ENCODE measurements at places on chromosomes 1 and 21. TPM values are rescaled to one million over a fixed set of nuclear protein-coding genes. Genes with fewer than 3 reads are reported as not detected.

Gene OR2L3
- polyA plus RNA-seq = not detected

Gene BRINP3
- 0.42 TPM for polyA plus RNA-seq

Gene FAM229A
- 3.3 TPM for polyA plus RNA-seq

Gene RAP1A
- 51.4 TPM for polyA plus RNA-seq

Gene OSBPL9
- 62.2 TPM for polyA plus RNA-seq

Gene ERG
- 34.0 TPM for polyA plus RNA-seq

Gene PCSK9
- polyA plus RNA-seq = 3.6 TPM

Gene PLEKHO1
- 67.3 TPM for polyA plus RNA-seq

Gene FAF1
- polyA plus RNA-seq = 49.1 TPM

Gene INSRR
- polyA plus RNA-seq = 0.83 TPM

Gene SLC35F3
- polyA plus RNA-seq = 0.31 TPM

Gene TFAP2E
- not detected for polyA plus RNA-seq

DNA sequence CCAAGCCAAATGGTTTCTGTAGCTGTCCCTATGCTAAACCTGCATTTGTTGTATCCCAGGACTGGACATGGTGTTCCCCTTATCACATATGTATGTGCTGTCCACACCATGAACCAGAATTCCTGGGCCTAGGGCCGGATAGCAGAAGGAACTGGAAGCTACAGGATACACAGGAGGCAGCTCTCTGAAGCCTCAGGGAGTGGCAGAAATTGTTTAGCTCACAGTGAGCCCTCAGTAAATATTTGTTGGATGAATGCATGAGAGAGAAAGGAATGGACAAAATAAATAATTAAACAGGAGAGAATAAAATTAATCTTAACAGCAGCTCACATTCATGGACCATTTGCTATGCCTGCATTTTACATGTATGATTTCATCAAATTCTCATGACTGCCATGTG lies 2.1 kb downstream of the NIPAL3 start:
- no peak for DNase-seq

- DNase-seq = no peak
Observed at GRCh38 chr1:63000508-63000907, 216.6 kb downstream of the ATG4C start.

GRCh38 chr1:19582318-19582717 lies 61.8 kb upstream of the NBL1 start:
- DNase-seq = no peak

DNA sequence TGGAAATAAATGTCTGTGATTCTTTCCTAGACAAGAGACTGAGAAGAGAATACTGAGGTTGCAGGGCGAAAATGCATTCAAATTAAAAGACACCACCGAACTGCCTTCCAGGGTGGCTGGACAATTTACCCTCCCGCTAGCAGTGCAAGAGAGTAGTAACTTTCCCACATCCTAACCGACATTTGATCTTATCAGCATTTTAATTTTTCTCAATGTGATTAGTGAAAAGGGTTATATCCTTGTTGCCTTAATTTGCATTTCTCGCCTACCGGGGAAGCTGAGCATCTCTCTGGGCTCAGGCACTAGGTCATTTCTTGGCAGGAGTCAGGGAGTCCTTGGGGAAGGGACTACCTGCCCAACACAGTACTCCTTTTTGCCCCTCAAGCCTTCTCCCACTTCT lies 2.8 kb downstream of the TNFRSF8 start:
- DNase-seq = no peak

DNA sequence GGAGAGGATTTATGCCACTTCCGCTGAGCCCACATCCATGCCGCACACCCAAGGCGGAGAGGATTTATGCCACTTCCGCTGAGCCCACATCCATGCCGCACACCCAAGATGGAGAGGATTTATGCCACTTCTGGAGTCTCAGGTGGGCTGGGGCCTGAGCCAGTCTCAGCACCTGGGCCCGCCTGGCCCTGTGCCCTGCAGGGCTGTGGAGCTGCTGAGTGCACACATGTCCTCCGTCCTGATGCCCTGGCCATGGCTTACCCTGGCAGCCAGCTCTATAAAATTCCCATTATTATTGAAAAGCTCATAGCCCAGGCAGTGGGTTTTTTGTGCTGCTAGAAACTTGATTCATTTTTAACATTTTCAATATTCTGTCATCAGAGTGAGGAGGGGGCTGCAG lies 89.8 kb upstream of the TMEM51 start:
- DNase-seq = no peak

GRCh38 chr1:11817192-11817591 lies 11.2 kb downstream of the CLCN6 start:
- DNase-seq = no peak

GRCh38 chr1:56508523-56508983 lies 70.8 kb downstream of the PLPP3 start:
- DNase-seq = no peak

DNA sequence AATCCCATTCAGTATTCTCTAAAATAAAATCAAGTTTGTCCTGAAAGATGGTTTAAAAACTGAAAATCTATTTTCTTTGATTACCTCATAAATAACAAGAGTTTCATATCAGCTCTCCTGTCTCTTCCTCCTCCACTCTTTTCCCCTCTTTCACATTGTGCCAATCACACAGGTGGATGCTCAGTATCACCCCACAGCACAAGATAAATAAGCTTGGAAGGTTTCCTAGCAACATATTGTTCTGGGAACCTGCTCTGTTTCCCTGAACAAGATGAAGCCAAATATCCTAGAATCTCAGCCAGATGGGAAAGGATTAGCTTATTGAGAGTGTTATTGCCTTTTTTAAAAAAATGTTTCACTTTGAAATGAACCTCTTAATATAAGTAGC lies 45.7 kb upstream of the CACYBP start:
- DNase-seq = no peak

- no peak for DNase-seq
Observed at GRCh38 chr1:36922071-36922470, 112.2 kb downstream of the GRIK3 start.

DNA sequence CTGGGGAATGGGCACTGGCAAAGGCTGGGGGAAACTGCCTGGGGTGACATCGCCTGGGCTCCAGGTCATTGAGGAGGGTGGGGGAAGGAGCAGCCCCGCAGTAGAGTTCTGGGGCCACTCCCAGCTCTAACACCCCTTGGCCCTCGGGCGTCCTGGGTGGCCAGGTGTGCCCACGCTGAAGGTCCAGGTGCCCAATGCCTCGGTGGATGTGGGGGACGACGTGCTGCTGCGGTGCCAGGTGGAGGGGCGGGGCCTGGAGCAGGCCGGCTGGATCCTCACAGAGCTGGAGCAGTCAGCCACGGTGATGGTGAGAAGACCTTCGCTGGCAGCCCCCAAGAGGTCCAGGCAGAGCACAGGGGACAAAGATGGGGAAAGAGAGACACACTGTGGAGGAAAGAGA lies 7.7 kb downstream of the NTRK1 start:
- no peak for DNase-seq

DNA sequence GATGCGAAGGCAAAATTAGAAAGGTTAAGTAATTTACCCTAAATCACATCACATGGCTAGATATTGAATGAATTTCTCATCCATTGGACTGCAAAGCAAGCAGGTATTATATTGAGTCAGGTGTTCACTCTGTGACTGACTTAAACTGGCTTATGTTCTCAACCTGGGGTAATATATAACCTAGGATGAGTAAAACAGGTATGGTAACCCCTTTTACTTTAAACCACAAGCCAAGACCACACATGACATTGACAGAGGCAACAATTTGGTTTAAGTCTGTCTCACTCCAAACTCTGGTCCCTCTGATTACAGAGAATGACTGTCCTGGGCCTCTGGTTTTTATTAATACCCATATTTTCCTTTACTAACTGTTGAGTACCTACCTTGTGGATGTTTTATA lies 33.3 kb downstream of the MAEL start:
- DNase-seq = no peak

DNA sequence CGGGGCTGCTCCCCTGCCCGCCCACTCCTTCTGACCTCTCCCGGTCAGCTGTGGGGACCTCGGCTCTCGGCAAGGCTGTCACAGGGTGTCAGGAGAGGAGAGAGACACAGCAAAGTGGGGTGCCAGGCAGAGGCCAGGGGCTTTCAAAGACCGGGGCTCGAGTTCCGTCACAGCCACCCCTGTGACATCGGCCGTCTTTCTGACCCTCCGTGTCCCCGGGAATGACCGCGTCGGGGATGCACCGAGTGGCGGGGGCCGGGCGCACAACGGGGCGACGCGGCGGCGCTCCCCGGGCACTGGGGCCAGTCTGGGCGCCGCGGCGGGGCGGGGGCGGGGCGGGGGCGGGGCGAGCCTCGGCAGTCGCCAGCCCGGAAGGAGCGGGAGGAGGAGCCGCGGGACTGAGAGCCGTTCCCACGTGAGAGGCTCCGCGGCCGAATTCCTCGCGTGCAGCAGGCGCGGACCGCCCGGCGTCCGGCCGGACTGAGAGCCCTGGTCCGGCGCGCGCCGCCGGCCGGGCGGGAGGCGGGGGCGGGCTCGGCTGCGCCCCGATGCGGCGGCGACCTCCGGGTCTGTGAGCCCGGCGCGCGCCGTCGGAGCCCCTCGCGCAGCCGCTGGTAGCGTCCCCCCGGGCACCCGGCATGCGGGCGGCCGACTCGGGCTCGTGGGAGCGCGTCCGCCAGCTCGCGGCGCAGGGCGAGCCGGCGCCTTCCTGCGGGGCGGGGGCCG lies 229.7 kb upstream of the TMEM51 start:
- no peak for DNase-seq

GRCh38 chr1:235854347-235854746 lies 12.4 kb downstream of the LYST start:
- DNase-seq = no peak

DNA sequence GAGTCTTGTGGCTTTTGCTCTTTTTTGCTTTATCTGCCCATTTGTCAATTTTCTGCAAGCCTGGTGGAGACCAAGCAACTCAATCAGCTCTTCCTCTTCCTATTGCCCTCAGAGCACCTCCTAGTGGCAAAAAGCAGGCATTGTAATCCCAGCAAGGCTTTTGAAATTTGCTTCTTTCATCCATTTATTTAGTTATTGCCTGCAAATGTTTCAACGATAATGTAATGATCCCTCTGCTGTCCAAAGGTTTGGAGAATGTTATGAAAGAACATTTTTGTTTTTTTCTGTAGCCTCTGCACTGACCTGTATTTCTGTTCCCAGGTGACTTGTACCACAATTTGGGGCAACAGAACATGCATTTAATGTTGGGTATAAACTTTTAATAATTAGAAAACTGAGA lies 127.8 kb downstream of the GABPA start:
- DNase-seq = no peak

DNA sequence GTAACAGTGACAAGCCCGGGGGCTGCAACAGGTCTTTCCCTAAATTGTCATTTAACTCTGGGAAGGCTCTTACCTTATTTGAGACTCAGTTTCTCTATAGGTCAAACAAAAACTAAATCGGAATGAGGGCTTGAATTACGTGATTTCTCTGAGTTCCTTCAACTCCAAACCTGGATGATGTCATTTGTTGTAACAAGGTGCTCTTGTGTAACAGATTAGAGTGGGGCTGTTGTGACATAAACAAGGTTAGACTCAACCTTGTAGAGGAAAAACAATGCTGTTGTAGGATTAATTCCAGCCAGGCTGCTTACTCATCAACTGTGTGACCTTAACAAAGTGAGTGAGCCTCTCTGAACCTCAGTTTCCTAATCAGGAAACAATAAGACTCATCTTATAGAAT lies 74.4 kb downstream of the SUSD4 start:
- DNase-seq = no peak

DNA sequence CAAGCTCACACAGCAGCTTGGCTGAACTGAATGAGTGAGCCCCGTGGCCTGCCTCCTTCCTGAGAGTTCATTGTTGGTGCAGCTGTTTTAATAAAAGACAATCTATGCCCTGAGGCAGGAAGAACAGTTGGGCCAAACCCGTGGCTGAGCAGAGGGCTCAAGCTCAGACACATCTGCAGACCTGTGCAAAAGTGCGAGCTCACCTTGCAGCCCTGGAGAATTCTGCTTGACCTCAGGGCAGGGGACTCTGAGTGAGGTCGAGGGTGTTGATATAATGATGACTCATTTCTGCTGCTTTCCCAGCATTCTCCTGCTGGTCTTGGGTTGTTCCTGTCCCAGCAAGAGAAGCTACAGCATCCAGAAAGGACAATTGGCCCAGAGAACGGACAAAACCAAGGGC lies 61.0 kb downstream of the ATP5PO start:
- DNase-seq = no peak

DNA sequence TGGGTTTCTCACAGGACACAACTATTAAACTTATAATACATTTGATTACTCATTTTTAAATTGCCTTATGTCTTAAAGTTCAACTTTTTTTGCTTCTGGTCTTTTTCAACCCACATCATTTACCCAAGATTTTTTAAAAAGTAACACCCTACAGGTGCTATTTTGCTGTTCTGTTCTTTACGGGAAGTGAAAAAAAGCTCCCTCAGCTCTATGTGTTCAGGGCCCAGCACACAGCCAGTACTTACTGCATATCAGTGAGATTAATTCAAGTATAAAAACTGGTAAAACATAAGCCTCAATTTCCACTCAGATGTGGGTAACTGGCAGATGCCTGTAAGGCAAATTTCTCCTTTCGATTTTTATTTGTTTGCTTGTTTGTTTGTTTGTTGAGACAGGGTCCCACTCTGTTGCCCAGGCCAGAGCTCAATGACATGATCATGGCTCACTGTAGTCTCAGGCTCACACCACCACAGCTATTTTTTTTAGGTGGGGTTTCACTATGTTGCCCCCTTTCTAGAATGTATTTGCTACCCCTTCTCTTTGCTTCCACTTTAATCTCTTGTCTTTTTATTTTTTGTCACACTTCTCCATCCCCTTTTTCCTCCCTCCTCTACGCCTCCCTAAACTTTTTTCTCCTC lies 20.3 kb downstream of the RNASEL start:
- DNase-seq = no peak

- no peak for DNase-seq
Observed at GRCh38 chr1:66393586-66394287, 140.2 kb upstream of the SGIP1 start.

GRCh38 chr1:151336556-151336955 lies 9.3 kb upstream of the PI4KB start:
- no peak for DNase-seq

DNA sequence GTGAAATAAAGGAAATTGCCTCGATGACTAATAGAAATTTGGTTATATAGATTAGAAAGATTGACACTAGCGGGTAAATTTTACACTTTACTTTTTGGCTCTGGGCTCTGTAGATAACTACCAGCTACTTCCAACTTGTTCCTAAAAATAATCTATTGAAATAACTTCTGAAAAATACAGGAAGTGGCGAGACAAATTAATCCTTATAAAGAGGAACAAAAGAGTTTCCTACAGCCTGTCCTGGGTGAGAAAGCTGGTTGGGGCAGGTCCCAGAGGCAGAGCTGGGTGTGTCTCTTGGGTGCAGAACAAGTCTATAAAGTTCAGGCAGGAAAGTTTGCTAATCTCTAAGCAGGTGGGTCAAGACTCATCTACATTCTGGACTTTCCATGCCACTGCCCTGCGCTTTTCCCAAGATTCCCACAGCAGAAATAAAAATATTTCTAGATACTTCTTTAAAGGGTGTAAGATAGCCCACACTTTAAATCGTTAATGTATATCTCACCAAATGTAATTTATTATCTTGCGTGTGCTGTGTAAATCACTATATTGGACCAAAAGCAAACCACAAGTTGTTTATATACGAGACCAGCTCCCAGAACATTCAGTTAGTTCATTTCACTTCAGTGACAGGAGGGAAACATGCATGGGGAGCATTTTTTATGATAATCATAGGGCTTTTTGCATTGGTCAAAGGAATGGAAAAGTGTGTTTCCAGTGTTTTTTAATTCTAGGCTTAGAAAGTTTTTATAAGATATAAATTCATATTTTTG lies 70.1 kb upstream of the NRIP1 start:
- DNase-seq = no peak

- DNase-seq = no peak
Observed at GRCh38 chr1:28893403-28894102, 20.8 kb upstream of the EPB41 start.

Data from muscle of arm (tissue), 14 donors.